IgD-negative memory B cell (primary cell): ENCODE measurements at places on chromosomes 3 and 15. TPM values are rescaled to one million over a fixed set of nuclear protein-coding genes. Genes with fewer than 3 reads are reported as not detected.

The MUSTN1 gene
- polyA plus RNA-seq, result not detected

The IMP3 gene
- 249 TPM for polyA plus RNA-seq

The IL16 gene
- 301 TPM for polyA plus RNA-seq

The RHCG gene
- polyA plus RNA-seq, result not detected

The CMTM7 gene
- 141 TPM for polyA plus RNA-seq

The AHSG gene
- polyA plus RNA-seq, result not detected

The ADCY5 gene
- polyA plus RNA-seq, result not detected

The GATM gene
- 17.8 TPM for polyA plus RNA-seq

The CTXN2 gene
- polyA plus RNA-seq, result not detected

The RETNLB gene
- not detected for polyA plus RNA-seq

The CCDC39 gene
- polyA plus RNA-seq, result not detected

The INKA1 gene
- polyA plus RNA-seq, result 35.5 TPM

The STRC gene
- not detected for polyA plus RNA-seq

The FGF12 gene
- polyA plus RNA-seq, result 0.38 TPM

The DNASE1L3 gene
- 1.7 TPM for polyA plus RNA-seq

The AQP9 gene
- polyA plus RNA-seq, result not detected

The EHHADH gene
- polyA plus RNA-seq, result 0.84 TPM
